ENCODE measurements at places on chromosomes 4 and X.

GRCh38 chr4:6768539-6768905 lies 14.0 kb upstream of the KIAA0232 start:
- no peak for DNase-seq

DNA sequence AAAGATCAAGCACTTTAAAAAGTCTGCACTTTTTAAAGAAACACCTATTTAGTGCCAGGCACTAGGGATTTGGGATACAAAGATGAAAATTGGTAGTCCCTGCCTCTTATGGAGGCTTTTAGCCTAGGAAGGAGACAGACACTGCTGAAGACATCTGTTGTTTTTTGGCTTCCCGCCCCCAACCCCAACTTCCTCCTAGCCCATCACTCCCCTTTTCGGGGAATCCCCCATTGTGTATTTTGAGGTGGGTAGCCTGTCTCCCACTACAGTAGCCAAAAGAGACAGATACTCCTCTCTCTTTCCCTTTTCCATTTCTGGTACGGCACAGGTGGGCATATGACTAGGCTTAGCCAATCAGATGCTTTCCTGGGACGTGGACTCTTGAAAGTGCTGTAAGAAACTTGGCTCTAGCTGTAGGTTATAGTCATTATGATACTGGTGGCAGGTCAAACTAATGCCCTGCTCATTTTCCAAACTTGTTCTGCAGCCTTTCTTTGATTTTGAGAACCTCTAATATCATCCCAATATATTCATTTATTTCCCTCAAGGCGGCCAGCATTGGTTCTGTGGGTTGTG lies 194.6 kb upstream of the RBPJ start:
- DNase-seq, result no peak

- DNase-seq, result no peak
Measured at GRCh38 chr4:95838192-95838591, 1.7 kb upstream of the PDHA2 start.

DNA sequence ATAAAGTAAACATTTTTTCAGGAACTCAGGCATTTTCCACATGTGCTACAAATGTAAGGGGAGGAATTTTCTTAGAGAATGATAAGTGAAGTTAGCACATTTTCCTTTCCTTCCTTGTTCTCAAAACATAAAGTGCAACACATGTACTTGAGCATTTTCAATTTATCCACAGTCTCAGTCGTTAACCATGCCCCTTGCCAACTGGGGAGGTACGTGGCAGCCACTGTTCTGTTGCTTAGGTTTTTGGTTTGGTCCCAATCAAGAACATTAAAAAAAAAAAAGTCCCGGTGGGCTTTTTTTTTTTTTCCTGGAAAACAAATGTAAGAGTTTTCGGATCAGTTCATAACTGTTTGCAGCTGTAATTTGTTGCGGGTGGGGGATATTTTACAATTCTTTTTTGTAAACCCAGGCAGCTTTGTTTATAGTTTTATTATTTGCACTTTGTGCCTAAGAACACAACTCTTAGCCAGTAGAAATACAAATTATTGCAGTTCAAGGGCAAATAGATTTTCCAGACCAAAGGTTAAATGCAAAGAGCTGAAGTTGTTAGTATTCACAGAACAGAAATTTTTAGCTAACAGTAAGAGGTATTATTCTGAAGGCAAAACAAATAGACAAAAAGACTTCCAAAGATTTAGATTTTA lies 112.1 kb upstream of the NAP1L5 start:
- DNase-seq, result no peak

DNA sequence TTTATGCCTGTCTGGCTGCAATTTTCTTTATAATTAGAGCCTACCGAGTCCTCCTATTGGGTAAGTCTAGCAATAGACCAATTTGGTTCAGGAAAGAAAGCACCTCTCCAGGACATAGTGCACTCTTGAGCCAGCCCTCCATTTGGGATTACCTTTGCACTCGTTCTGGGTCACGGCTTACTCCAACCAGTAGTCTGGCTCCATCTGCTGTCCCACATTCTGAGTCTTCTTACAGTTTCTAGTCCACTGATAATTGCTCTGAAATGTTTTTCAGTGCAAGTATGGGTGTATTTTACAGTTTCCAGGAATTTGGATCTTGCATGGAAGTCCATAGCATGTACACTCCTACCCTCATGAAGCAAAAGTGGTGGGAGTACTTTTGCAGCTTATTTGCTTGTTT lies 34.8 kb upstream of the USP51 start:
- DNase-seq, result no peak

DNA sequence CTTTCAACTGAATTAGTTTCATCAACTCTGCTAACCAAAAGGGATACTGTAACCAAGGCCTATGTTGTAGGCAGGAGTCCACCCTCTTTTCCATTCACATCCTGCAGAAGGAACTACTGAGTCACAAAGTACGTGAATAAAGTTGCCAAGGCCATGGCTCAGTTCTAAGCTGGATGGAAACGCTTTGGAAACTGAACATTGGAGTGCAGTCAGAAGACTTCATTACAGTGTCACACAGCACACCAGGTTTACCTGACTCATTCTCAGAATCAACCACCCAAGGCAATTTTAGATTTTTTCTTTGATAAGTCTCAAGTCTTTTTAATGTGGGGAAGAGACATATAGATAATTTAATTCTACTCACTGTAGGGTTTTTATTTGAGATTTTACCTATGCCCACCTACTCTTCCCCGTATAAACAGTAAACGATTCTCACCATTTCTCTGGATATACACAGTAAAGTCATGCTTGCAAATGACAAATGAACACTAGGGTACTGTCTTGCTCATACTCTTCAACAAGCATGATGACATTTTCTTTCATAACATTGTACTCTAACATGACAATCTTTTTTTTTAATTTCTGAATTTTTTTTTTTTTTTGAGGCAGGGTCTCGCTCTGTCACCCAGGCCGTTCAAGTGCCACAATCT lies 58.9 kb upstream of the RBM47 start:
- DNase-seq, result no peak

DNA sequence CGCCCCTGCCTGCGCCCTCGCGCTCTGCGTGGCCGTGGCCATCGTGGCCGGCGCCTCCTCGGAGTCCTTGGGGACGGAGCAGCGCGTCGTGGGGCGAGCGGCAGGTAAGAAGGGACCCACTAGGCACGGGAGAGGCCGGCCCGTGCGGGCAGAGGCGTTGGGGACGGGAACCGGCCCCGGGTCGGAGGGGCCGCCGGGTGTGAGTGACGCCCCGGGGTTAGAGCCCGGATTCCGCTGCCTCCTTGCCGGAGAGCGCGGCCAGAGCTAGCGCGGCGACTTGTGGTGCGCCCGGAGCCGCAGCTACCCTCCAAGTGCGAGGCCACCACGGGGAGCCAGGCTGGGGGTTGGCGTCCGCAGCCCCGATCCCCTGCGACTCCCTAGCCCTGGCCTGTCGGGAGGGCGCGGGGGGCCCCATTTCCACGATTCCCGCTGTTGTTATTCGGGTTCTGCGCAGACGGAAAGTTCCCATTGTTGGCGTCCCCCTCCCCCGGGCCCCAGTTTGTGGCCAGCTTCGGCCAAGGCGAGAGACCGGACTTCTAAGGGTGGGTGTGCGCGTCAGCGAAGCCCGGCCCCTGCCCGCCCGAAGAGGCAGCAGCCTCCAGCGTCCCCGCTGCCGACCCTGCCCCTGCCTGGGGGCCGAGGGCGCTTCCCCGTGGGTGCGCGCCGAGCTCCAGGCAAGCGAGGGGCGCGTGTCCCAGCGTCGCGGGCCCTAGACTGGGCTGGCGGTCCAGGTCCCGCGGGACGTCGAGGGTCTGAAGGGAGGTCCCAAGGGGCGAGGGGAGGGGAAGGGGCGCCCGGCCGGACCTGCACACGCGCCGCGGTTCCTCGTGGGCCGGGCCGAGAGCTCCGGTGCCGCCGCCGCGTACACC lies 1.1 kb downstream of the FGFR3 start:
- DNase-seq, result no peak

GRCh38 chr4:185535612-185536410 lies 504 bp upstream of the PDLIM3 start:
- DNase-seq, result no peak

All from HAP-1 (cell line).